ENCODE measurements at places on chromosomes 13 and 19.

- no peak for DNase-seq
These were observed 15.8 kb downstream of the GPR180 start for GRCh38 chr13:94617389-94618000.

GRCh38 chr19:18364826-18365528, 21.0 kb upstream of the GDF15 start:
- peak; percentile 69 for DNase-seq

GRCh38 chr13:76973920-76974617, 17.8 kb upstream of the CLN5 start:
- DNase-seq = no peak

- DNase-seq = no peak
These were observed 55.4 kb upstream of the UBL3 start for GRCh38 chr13:29905845-29906244.

Measured in T1000 (cell line).